ENCODE measurements at places on chromosomes 1 and 21.
A peak's percentile ranks its signal among the peaks of the same experiment; 100 is the strongest.

DNA sequence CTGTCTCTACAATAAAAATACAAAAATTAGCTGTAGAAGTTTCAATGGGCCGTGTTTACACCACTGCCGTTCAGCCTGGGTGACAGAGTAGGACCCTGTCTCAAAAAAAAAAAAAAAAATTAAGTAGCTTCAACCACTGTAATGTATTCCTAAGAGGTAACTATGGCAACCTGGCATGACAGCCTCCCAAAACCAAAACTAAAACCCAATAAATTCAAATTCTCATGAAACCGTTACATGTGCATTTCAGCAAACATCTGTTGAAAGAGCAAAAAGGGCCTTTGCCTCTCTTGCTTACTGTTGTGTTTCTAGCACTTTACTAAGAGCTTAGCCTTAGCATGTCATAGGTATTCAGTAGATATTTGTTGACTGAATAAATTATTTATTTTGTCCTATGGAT, 33.5 kb downstream of the ODR4 start:
- no peak for DNase-seq

GRCh38 chr21:40846587-40847411, at the start of gene DSCAM:
TSS of gene DSCAM (minus strand) at chr21:40847158. CDS start at chr21:40846661, 497 bp downstream.
- DNase-seq = no peak

DNA sequence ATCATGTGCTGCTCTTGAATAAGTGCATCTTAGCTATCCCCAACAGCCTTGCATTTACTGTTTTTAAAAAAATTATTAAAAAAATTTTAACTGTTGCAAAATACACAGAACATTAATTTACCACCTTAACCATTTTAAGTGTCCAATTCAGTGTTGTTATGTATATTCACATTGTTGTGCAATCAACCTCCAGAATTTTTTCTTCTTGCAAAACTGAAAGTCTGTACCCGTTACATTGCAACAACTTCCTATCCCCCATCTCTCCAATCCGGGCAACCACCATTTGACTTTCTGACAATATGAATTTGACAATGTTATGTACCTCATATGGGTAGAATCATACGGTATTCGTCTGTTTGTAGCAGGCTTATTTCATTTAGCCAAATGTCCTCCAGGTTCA, 83.1 kb downstream of the FMN2 start:
- no peak for DNase-seq

DNA sequence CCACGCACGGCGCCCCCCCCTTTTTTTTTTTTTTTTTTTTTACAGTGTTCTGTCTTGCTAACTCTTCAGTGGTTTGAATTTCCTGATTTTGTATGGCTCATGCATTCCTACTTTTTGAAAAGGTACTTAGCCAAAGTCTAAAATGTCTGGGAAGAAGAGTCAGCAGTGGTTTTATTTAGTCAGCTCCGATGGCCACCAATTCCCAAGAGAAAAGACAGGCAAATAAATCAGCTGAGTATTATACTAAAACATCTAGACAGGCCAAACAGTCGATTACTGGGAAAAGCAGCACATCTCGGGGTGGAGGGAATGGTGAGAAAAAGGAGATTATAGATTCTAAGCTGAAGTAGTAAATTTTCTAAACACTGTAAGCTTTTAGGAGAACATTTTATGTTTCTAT, 192.5 kb upstream of the ZRANB2 start:
- no peak for DNase-seq

GRCh38 chr21:39612233-39613040, at the start of gene B3GALT5:
TSS of gene B3GALT5 (plus strand) at chr21:39612940. CDS start at chr21:39660560, 47,620 bp downstream.
- DNase-seq = peak; percentile 14

- no peak for DNase-seq
Observed at GRCh38 chr1:35448344-35448801, 108.8 kb downstream of the KIAA0319L start.

GRCh38 chr1:220281159-220281574, 8.9 kb upstream of the RAB3GAP2 start:
- peak; percentile 50 for DNase-seq

DNA sequence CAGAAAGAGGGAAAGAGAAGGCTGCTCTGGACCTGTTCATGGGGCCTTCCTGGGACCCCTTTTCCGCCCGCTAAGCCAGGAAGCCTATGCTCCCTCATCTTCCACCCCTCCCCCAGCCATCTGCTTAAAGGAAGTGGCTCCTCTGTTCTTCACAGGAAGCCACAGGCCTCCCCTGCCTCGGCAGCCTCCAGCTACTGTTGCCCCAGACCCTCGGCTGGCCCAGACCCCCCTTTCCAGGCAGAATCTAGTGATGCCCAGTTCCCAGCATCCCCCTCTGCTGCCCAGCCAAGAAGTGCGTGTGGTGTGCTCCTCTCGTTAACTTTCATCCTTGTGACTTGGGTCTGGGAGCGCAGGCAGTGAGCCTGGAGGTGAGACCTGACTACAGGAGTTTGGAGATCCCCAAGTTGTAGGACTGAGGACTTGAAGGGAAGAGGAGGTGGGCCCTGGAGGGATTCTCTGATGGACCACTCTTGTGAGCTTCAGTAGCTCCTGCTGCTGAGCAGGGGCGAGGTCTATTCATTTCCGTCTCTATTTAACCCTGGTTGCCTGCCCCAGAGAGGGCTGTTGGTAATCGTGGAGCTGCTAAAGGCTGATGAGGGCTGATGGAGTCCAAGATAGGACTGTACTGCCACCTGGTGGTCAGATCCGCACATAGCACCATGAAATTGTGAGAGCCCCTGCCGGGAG, 9.1 kb downstream of the IFI6 start:
- peak; percentile 91 for DNase-seq

DNA sequence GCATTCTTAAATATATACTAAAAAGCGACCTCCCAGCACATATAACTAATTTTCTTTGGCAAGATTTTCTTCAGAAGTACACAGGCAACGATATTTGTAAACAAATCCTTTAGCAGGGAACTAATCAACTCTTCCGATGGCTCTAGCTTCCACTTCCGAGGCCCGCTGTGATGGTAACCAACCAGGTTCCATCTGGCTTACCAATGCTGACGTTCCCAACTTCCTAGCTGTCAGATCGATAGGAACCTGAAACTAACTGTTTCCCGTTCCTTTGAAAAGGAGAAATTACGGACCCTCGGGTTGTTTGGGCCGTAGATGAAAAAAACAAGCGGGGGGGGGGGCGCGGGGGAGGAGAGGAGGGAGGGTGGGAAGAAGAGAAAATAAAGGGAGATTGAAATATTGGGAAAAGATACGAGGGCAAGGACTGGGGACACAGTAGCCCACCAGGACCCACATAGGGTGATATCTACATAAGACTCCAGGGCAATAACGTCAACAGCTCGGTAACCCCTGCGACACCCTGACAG, 513 bp downstream of the GTF2B start:
- peak; percentile 47 for DNase-seq

DNA sequence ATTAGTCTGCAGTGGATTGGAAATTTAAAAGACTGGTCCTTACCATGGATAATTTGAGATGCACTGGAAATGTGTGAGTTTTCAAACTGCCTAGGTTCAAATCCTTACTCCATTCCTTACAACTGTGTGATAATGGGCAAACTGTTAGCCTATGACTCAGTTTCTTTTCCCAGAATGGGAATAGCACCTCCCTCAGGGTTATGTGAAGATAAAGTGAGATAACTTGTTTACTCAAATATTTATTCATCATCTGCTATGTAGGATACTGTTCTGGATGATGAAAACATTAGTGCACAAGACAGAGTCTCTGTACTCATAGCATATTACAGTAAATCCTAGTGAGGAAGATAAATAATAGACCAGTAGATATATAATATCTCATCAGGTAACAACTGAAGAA, 28.6 kb downstream of the LRIG2 start:
- DNase-seq = no peak

GRCh38 chr1:153963850-153964331, 554 bp upstream of the SLC39A1 start:
- DNase-seq = peak; percentile 88

- no peak for DNase-seq
Observed at GRCh38 chr1:225657462-225657989, 4.6 kb upstream of the ENAH start.

DNA sequence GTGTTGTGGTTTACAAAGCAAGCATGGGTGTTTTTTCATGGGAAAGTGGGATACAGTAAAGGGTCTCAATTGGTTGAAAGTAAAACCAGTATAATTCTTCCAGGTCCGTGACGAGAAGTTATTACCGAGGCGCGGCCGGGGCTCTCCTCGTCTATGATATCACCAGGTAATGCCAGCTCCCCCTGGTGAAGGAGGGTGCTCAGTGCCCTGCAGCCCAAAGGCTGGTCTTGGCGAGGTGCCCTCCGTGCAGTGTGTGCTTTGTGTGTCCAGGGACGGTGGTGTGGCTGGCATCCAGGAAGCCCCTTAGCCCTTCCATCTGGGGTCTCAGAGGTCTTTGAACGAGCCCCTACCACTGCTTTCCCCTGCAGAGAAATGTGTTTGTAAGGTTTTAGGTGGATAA, 24.8 kb downstream of the RAB4A start:
- peak; percentile 35 for DNase-seq

DNA sequence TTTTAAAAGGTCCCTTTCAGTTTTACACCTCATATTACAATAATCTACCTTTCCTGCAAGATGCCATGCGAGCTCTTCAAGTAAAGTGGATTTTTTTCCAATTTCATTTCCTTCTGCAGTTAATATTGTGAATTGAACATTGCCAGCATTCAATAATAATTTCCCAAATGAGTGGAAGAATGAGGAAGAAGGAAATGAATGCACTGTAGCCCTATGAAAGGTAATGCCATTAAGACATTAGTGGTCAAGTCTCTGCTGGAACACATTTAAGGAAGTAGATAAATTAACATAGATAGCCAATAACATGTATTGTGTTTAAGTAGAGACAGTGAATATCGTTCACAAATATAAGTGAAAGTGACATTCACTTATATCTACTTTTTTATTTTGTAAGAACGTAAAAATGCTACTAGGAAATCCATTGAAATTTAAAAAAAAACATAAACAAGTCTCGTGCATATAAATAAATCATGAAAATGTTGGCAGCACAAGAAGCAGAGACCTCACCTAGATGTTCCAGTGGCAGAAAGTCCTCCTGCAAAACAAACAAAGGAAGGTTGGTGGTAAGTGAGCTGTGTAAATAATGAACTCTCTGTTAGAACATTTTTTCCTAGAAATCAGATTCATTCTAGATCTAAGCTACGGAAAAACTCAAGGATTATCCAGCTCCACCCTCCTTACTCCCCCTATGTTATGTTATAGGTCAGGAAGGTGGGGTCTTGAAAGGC, 17.7 kb downstream of the FCRL3 start:
- peak; percentile 37 for DNase-seq

- peak; percentile 41 for DNase-seq
Observed at GRCh38 chr1:31583995-31584868, 7.9 kb downstream of the TINAGL1 start.

- no peak for DNase-seq
Observed at GRCh38 chr1:9121496-9122409, 7.1 kb downstream of the GPR157 start.

- DNase-seq = no peak
Observed at GRCh38 chr1:3807769-3808168, 11.5 kb upstream of the LRRC47 start.

GRCh38 chr1:155082301-155083051, 3.8 kb downstream of the EFNA3 start:
- no peak for DNase-seq

- no peak for DNase-seq
Observed at GRCh38 chr1:153340356-153340755, 8.3 kb downstream of the PGLYRP4 start.
